ENCODE measurements at places on chromosomes 13 and 19.

GRCh38 chr19:13742756-13743155, 21.6 kb upstream of the MRI1 start:
- DNase-seq: no peak

- DNase-seq: no peak
Measured at GRCh38 chr19:14090509-14091080, at the start of gene SAMD1. Gene SAMD1, minus strand, starts transcription at chr19:14090751.

- DNase-seq: no peak
Measured at GRCh38 chr13:96849091-96849490, 145.2 kb downstream of the OXGR1 start.

- no peak for DNase-seq
Measured at GRCh38 chr13:99275093-99275469, 16.9 kb upstream of the GPR18 start.

GRCh38 chr13:47330031-47330430, 433.2 kb upstream of the HTR2A start:
- DNase-seq: no peak

DNA sequence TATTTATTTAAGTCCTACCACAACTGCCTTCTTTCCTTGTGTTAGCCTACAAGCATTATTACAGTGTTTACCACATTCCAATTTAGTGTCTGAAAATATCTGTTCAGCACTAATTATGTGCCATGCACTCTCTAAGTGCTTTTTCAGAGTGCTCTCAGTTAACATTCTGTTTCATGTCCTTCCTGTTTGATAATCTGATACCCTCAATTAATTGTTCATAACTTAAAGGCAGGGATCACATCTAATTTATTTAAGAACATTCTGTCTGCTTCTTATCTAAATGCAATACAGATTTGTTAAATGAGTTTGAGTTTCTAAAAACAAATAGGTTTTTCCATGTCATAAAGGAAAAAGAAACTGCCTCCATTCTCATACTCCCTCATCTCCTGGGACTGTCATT, 649.6 kb upstream of the ATXN8OS start:
- DNase-seq: no peak

GRCh38 chr13:96575423-96576320, 418.6 kb downstream of the OXGR1 start:
- DNase-seq: no peak

DNA sequence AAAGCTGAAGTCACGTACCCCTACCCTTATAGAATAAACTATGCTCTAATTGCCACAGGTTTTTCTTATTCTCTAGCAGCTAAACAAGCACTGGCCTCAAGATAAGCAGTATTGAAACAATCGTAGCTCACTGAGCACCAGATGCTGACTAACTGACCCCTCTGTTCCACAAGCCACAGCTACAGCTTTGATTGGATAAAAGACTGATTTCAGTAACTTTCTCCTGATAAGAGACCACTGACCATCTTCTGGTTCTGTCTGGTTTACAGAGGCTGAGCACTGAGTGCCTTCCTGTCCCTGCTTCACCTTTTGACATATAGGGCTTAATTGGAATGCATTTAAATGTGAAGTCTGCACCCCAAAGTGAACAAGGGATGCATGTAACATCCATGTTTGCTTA, 8.4 kb upstream of the RAP2A start:
- no peak for DNase-seq

DNA sequence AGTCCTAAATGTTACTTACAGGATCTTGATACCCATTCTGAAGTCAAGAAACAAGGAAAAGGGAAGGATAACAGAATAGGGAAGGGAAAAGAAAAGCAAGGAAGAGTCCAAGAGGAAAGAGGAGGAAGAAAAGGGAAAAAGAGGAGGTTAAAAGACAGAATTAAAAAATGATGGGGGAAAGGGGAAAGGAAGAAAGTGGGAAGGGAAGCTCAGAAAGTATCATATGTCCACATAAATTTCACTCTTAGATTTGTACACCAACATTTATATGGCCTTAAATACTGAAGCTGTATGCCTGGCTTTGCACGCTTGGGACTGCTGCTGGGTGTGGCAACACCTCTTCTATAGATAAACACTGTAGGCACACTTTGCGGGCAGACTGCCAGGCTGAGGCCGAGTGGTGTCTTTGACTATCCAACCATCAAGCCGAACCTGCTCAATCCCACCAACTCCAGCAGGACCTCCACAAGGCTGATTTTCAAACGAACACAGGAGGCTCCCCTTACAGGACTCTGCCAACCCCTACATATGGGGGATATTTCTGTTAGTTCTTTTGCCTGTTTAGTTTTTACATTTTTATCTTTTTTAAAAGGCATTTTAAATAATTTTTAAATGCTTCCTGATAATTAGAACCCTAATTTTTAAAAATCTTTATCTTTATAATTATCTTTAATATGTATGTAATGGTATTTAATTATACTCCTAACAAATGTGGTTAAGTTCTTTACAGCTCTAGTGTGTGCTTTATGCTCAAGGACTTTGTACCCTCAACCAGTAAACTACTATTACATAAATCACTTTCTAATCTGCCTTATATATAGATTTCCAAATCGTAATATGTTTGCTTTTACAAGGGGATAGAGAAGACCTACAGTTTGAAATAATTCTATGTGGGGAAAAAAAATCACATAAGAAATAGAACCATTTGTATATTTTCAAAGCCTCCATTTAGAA, 154.2 kb downstream of the DIAPH3 start:
- DNase-seq: no peak

GRCh38 chr13:109293166-109293565, 493.2 kb downstream of the IRS2 start:
- no peak for DNase-seq

GRCh38 chr19:28393574-28394336, 819.2 kb downstream of the UQCRFS1 start:
- peak; percentile 88 for DNase-seq

DNA sequence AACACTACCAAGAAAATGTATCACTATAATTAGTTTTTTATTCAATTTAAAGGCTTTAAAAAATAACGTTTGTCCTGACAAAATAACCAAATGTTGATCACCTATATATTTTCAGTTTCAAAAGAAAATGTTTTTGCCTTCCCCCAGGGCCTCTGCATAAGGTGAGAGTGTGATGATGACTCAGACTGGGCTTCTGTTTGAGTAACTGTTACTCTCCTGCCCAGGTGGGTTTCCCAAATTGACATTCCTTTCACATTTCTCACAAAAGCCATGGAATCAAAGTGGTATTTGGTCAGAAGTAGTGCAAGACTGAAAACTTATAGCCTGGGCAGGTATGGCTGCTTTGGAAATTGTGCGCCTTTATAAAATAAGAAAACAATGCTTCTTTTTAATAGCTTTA, 180.6 kb downstream of the COG6 start:
- no peak for DNase-seq

DNA sequence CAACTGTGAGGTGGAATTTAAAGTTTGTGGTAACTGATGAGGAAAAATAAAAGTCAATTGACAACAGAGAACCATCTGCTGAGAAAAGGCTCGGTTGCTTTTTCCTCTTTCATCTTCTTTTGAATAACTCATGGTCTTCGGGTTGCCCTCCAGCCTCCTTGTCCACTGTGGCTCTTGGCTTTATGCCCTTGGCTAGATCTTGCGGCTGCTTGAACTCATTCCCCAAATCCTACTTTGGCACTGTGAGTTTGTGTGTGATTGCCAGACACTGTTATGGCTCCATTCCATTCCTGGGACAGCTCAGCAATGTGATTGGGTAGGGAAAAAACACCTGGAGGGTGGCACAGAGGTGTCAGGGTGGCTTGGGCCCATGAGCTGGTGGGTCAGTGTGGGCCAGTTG, 387.4 kb downstream of the DLEU7 start:
- no peak for DNase-seq

DNA sequence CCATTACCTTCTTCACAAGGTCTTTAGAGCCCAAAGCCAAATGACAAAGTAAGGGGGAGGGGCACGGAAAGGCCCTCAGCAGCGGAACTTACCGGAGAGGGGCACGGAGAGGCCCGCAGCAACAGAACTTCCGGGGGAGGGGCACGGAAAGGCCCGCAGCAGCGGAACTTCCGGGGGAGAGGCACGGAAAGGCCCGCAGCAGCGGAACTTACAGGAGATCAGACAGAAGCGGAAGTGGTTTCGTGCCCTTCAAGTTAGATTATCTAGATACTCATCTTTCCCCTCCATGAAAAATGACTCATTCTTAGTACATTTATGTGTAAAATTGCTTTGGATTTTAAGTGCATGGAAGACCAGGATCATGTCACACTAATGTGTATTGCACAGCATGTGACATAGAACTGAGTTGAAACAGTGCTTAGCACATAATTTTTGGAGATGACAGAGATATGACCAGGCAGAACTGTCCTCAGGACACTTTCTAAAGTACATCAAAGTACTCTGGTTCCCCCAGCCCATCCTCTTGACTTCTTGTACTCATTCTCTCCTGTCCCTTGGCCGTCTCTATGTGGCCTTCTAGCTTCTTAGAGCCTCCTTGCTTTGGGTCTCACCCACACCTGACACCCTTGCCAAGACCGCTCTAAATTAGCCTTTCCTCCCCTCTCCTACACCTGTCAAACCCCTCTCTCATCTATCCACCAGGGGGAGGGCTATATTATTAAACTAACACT, 25.7 kb upstream of the TPTE2 start:
- peak; percentile 30 for DNase-seq

GRCh38 chr19:54388802-54389139, 24.0 kb upstream of the LAIR1 start:
- no peak for DNase-seq

GRCh38 chr19:13920940-13921747, 15.1 kb downstream of the CC2D1A start:
- DNase-seq: peak; percentile 47

DNA sequence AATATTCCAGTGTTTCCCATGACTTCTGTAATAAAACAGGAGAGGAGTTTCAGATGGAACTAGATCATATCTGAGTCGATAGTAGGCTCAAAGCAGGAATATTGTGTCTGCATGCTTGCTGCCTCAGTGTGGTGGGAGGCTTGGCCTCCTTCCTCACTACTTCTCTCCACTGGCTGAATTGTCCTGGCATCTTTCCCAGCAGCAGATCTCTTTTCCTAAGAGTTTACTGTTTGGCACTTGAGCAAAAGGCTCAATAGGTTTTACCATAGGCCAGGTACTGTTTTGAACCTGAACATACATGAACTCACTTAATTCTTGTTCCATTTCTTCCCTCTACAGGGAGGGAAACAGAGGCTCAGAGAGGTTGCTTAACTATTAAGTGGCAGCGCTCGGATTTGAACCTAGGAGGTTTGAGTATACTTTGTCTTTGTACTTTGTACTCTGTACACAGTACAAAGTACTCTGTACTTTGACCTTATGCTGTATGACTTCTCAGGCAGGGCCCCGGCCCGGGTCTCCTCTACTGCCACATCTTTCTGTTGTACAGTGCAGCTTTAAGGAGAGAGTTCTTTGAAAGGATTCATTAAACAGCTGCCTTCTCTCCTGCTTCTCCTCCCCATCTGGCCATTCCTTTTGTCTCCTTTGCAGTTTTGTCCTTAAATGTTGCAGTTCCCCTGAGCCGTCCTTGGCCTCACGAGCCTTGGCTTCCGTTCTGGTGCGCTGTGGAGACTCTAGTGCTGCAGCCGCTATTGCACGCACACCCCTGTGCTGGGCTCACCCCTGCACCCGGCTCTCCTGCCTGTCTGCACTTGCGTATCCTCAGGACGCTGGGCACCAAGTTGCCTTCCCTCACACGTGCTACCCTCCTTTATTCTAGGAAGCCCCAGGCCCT, 8.1 kb downstream of the B3GLCT start:
- DNase-seq: no peak

GRCh38 chr19:34305221-34306083, 51.1 kb downstream of the GARRE1 start:
- no peak for DNase-seq

DNA sequence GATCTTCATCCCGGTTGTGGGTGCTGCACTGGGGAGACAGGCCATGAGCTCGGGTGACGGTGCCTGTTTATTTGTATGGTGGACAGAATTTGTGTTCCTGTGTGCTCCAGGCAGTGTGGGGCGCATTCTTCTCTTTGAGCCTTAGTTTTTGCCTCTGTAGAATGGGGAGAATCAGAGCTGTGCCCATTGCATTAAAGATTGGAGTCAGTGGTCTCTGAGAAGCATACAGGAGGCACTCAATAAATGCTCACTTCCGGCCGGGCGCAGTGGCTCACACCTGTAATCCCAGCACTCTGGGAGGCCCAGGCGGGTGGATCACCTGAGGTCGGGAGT, 23.0 kb downstream of the NFIC start:
- DNase-seq: no peak

DNA sequence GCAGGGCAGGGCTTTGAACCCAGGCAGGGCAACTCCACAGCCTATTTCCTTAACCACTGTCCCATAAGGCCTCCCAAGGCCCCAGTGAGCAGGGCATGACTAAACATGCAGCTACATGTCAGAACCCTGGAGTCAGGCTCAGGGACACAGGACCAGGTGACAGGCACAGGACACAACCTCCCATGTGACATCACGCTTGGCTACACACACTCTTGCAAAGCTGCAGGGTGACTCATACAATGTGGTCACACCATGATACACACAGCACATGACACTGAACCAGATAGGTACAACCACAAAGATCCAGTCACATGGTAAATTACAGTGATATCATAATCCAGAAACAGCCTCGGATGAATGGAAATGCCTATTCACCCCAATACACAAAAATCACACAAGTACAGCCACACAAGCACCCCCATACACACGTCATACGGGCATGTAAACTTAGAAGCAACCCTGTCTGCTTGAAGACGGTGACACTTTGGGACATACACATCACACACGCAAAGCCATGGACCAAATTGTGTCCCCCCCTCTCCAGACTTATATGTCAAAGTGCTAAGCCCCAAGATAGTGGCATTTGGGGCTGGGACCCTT, 14.5 kb downstream of the KLK4 start:
- DNase-seq: no peak

DNA sequence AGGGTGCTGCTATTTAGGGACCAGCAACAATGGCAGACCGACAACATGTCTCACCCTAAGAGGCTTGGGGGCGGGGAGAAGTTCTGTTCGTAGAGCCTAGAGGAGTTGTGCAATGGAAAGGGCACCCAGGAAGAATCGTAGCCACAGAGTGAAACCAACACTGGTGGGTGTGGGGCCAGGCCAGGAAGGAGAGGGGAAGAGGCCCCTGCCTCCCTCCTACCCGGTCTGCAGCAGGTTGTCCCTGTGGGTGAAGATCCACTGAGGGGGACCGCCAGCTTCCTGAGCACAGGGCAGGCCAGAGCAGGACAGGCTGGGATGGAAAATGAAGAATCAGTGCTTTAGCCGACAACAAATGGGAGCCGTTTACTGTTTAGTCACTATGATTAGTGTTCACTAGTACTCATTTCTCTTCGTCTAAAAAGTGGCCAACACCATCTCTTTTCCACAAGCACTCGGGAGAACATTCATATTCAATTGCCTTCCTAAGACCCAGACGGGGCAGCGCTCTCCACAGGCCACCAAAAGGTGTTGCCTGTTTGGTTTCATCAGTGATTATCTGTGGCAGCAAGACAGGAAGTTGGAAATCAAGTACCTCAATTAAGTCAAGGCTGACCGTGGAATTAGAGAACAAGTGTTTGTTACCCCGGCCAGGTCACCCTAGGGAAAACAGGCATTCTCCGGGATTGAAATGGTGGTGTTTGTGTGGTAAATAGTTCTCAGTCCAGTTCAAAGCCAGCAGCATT, 1.1 kb upstream of the ATP11A start:
- DNase-seq: no peak

GRCh38 chr13:74026753-74027152, 107.5 kb downstream of the KLF12 start:
- peak; percentile 13 for DNase-seq

Data from kidney capillary endothelial cell (primary cell).